Stimulated activated CD4-positive, alpha-beta T cell treated with anti-CD3 and anti-CD28 coated beads, Interleukin-12 subunit alpha, Interleukin-12 subunit beta, amount 100 ng/mL, for 24 hours (primary cell): ENCODE measurements at places on chromosomes 7 and 10.

- no peak for DNase-seq
These were observed 65.3 kb downstream of the OR13A1 start for GRCh38 chr10:45249978-45250693.

- DNase-seq, result no peak
These were observed 471.4 kb downstream of the XPNPEP1 start for GRCh38 chr10:109451879-109452278.

DNA sequence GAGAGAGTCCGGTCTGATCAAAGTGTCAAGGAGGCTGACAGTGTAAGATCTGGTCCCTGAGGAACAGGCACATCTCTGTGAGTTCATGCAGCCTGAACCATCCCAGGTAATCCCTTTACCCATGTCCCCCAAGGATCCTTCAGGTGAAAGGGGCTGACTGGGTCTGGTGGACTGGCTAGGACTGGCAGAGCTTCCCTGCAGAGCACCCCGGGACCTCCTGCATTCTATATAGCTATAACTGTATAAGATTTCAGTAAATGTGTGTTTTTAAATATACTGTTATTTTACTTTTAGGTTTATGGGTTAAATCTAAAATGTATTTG is 246.8 kb downstream of the ELMO1 start:
- DNase-seq, result no peak

DNA sequence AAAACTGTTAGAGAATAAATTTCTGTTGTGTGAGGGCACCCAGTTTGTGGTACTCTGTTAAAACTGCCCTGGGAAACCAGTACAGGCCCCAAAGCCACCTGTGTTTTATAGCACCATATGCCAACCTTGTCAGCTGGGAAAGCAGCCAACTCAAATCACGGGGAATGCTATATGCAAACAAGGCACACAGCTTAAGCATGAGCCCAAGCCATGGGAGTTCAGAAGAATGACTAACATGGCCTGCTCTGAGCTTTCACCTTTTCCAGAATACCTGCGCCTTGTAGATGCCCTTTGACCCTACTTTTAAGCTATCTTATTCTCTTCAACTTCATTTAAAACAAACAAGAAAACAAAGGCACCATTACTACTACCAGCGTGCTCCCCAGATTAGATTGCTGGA is 5.5 kb upstream of the SLC25A13 start:
- DNase-seq, result no peak
